HFFc6 (cell line): ENCODE measurements at places on chromosomes 16 and 17.
A peak's percentile ranks its signal among the peaks of the same experiment; 100 is the strongest.

- no peak overlapping the region for H3K27ac ChIP-seq
- peaks cover 10% of the 10 kb centered on the region for H3K36me3 ChIP-seq
- DNase-seq: no peak
- H3K4me1 ChIP-seq: no peaks in the 10 kb centered on the region
Observed at GRCh38 chr17:34800661-34801060, 160.6 kb downstream of the CCT6B start.

GRCh38 chr16:69190046-69190588 lies 3.2 kb downstream of the SNTB2 start:
- DNase-seq: no peak
- H3K36me3 ChIP-seq: peaks cover 11% of the 10 kb centered on the region
- peak overlapping the region; percentile 56 for H3K27ac ChIP-seq
- H3K4me1 ChIP-seq: peaks cover 71% of the 10 kb centered on the region
- H3K4me3 ChIP-seq: peak overlapping the region; percentile 90
- no peaks in the 10 kb centered on the region for H3K27me3 ChIP-seq

GRCh38 chr17:17732892-17733670 lies 51.8 kb downstream of the RAI1 start:
- no peak overlapping the region for H3K4me3 ChIP-seq
- H3K27me3 ChIP-seq: peaks cover 2% of the 10 kb centered on the region
- H3K36me3 ChIP-seq: peaks cover 5% of the 10 kb centered on the region; the same call in 1 of the 2 replicates
- DNase-seq: peak; percentile 72

- no peak overlapping the region for H3K27ac ChIP-seq
- H3K27me3 ChIP-seq: peaks cover 18% of the 10 kb centered on the region
- H3K4me1 ChIP-seq: no peaks in the 10 kb centered on the region
- no peak overlapping the region for H3K4me3 ChIP-seq
Observed at GRCh38 chr17:50465635-50466034, 3.0 kb downstream of the CHAD start.

- H3K4me3 ChIP-seq: no peak overlapping the region
- no peak for DNase-seq
- no peak overlapping the region for H3K27ac ChIP-seq
- H3K27me3 ChIP-seq: peaks cover 5% of the 10 kb centered on the region
- H3K4me1 ChIP-seq: no peaks in the 10 kb centered on the region
Observed at GRCh38 chr17:29079433-29079832, 36.5 kb downstream of the PIPOX start.

DNA sequence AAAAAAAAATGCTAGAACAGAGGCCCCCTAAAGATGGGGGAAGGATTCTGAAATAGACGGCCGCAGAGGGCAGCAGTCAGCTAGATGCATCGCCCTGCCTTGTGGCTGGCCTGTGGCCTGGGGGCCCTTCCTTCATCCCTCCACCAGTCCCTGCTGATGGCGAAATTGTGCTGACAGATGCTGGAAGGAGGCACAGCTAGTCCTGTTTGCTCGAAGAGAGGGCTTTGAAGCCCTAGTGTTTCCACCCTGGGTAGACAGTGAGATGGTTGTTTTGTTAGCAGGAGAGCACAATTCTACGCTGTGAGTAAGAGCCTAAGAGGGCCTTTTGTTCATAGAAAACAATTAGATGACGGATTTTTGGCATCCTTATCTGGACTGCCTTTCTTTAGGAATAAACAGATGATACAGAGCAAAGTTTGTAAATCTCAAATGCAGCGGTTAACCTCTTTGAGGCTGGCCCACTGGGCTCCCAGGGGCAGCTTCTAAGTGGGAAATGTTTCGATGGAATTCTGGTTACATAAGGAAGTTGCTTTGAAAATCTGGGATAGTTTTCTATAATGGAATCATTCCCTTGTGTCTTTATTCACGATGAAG lies 23.0 kb downstream of the VPS35L start:
- DNase-seq: no peak
- H3K27me3 ChIP-seq: no peaks in the 10 kb centered on the region; the same call in 1 of the 2 replicates
- no peaks in the 10 kb centered on the region for H3K4me1 ChIP-seq
- H3K4me3 ChIP-seq: no peak overlapping the region
- peaks cover 54% of the 10 kb centered on the region for H3K36me3 ChIP-seq

- peaks cover 31% of the 10 kb centered on the region for H3K36me3 ChIP-seq
- DNase-seq: no peak
- peak overlapping the region; percentile 95 for H3K4me3 ChIP-seq
- H3K27me3 ChIP-seq: no peaks in the 10 kb centered on the region; the same call in 1 of the 2 replicates
Observed at GRCh38 chr17:59619035-59619297, 729 bp upstream of the CLTC start.

- H3K4me1 ChIP-seq: no peaks in the 10 kb centered on the region; the same call in 1 of the 2 replicates
- H3K27me3 ChIP-seq: peaks cover 3% of the 10 kb centered on the region; the same call in 1 of the 2 replicates
- no peaks in the 10 kb centered on the region for H3K36me3 ChIP-seq
- H3K27ac ChIP-seq: no peak overlapping the region
Observed at GRCh38 chr17:28295677-28296578, 23.1 kb upstream of the TMEM97 start.

- no peaks in the 10 kb centered on the region for H3K4me1 ChIP-seq
- H3K4me3 ChIP-seq: no peak overlapping the region
- H3K27ac ChIP-seq: no peak overlapping the region
- no peak for DNase-seq
- H3K36me3 ChIP-seq: peaks cover 3% of the 10 kb centered on the region
Observed at GRCh38 chr17:79948945-79949655, 86.6 kb downstream of the TBC1D16 start.

DNA sequence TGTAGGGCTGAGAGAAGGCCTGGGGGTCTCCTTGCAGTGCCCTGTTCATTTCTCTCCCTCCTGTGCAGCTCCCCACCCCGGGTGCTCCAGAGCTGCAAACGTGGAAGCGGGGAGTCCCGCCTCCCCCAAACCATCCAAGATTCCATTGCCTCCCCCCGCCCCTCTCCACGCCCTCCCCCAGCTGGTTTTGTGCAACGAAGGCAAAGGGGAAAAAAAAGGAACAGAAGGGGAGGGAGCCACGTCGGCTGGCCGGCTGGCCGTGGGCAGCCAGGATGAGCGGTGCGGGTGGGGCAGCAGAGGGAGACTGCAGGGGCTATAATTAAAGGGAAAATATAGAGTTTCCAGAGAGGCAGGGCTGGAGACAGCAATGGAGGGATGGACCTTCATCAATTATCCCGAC lies 1.7 kb upstream of the COL1A1 start:
- H3K4me3 ChIP-seq: peak overlapping the region; percentile 100
- peaks cover 26% of the 10 kb centered on the region for H3K27me3 ChIP-seq
- H3K27ac ChIP-seq: peak overlapping the region; percentile 100
- H3K4me1 ChIP-seq: peaks cover 74% of the 10 kb centered on the region
- peaks cover 33% of the 10 kb centered on the region for H3K36me3 ChIP-seq
- DNase-seq: peak; percentile 56

GRCh38 chr17:63039899-63040602 lies 74.0 kb downstream of the TANC2 start:
- H3K4me3 ChIP-seq: peak overlapping the region; percentile 72
- peak; percentile 22 for DNase-seq
- peaks cover under 1% of the 10 kb centered on the region for H3K36me3 ChIP-seq

DNA sequence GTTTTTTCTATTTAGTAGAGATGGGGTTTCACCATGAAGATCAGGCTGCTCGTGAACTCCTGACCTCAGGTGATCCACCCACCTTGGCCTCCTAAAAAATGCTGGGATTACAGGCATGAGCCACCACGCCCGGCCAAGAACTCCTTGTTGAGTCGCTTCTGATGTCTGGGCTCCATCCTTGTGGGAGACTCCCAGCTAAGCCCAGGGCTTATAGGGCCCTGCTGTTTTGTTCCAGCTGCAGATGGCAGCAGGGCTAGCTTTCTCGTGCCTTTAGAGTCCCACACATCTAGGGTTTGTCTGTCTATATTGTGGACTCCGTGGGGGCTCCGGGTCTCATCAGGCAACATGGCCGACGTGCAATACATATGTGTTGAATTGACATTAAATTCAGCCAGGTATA lies 39.3 kb upstream of the MED9 start:
- H3K4me3 ChIP-seq: no peak overlapping the region
- H3K27ac ChIP-seq: no peak overlapping the region
- peaks cover 5% of the 10 kb centered on the region for H3K27me3 ChIP-seq
- no peak for DNase-seq

DNA sequence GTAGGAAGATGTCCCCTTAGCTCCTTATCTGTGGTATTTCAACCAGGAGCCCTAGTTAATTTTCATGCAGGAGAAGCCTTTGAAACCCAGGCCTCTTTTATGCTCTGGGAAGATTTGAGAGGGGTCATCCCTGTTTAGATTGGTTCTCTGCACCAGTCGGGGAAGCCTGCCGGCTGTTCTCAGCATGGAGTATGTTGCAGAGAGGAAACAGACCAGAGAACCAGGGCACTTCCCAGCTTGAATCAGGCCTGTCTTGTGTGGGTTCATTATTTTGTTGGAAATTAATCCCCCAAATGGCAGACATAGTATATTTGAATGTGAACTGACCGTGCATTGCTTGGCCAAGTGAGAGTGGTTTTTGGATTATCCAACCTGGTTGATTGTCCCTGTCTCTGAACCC lies 1082.1 kb upstream of the RBFOX1 start:
- no peak overlapping the region for H3K27ac ChIP-seq
- no peak overlapping the region for H3K4me3 ChIP-seq
- no peak for DNase-seq
- H3K36me3 ChIP-seq: no peaks in the 10 kb centered on the region; the same call in 1 of the 2 replicates
- no peaks in the 10 kb centered on the region for H3K27me3 ChIP-seq

GRCh38 chr17:12521416-12521815 lies 144.3 kb upstream of the MYOCD start:
- H3K36me3 ChIP-seq: peaks cover 5% of the 10 kb centered on the region; the same call in 1 of the 2 replicates
- DNase-seq: no peak
- H3K27ac ChIP-seq: 0 out of 2 replicates have a peak overlapping the region, but pooled peaks have one; percentile 14
- no peak overlapping the region for H3K4me3 ChIP-seq
- peaks cover 42% of the 10 kb centered on the region for H3K4me1 ChIP-seq
